Progenitor cell of endocrine pancreas (in vitro differentiated cells): ENCODE measurements at places on chromosomes 2 and 18. TPM values are rescaled to one million over a fixed set of nuclear protein-coding genes. Genes with fewer than 3 reads are reported as not detected.

Gene SCYGR6
- total RNA-seq: not detected in 2 replicates

Gene EPB41L3
- 41.7 and 49.8 TPM in 2 replicates for total RNA-seq

Gene MAPRE3
- total RNA-seq: 18.0 and 18.6 TPM in 2 replicates

GRCh38 chr18:36366994-36367839 lies 69.7 kb downstream of the FHOD3 start:
- no peak overlapping the region for H3K27ac ChIP-seq
- DNase-seq: no peak
- H3K27me3 ChIP-seq: peaks cover 9% of the 10 kb centered on the region

- no peak overlapping the region for H3K27ac ChIP-seq
- no peak for DNase-seq
- no peak overlapping the region for H3K4me3 ChIP-seq
- no peaks in the 10 kb centered on the region for H3K36me3 ChIP-seq
- no peaks in the 10 kb centered on the region for H3K27me3 ChIP-seq
These were observed 167.3 kb upstream of the CYRIA start for GRCh38 chr2:16832910-16833309.
